ENCODE measurements at places on chromosomes 7 and 10.
A peak's percentile ranks its signal among the peaks of the same experiment; 100 is the strongest.

GRCh38 chr10:127041552-127041951 lies 136.3 kb downstream of the DOCK1 start:
- DNase-seq: peak; percentile 89

- no peak for DNase-seq
These were observed 387.5 kb downstream of the CCSER2 start for GRCh38 chr10:84715911-84716310.

GRCh38 chr10:47081264-47081663 lies 170.0 kb downstream of the PTPN20 start:
- no peak for DNase-seq

- DNase-seq: no peak
These were observed 6.7 kb downstream of the CEP55 start for GRCh38 chr10:93503075-93503474.

DNA sequence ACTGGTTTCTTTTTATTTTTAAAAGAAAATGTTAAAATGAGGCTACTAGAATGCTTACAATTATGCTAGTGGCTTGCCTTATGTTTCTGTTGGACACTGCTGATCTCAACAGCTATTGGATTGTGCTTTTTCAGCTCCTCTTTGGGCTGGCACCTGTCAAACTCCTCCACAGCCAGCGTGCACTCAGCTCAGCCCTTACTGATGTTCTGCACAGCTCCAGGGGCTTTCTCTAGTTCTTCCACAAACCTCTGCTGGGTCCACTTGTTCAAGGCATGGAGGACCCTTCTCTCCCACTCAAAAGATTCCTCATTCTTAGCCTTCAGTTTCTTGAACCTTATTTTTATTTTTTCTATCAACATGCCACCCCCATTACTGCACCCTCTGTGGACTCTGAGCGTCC lies 96.0 kb downstream of the VIPR2 start:
- no peak for DNase-seq

- DNase-seq: no peak
These were observed 426.4 kb downstream of the TCERG1L start for GRCh38 chr10:130885021-130885655.

- no peak for DNase-seq
These were observed 9.4 kb downstream of the HDAC9 start for GRCh38 chr7:18504965-18505364.

- DNase-seq: no peak
These were observed 103.9 kb upstream of the POT1 start for GRCh38 chr7:125033506-125033905.

DNA sequence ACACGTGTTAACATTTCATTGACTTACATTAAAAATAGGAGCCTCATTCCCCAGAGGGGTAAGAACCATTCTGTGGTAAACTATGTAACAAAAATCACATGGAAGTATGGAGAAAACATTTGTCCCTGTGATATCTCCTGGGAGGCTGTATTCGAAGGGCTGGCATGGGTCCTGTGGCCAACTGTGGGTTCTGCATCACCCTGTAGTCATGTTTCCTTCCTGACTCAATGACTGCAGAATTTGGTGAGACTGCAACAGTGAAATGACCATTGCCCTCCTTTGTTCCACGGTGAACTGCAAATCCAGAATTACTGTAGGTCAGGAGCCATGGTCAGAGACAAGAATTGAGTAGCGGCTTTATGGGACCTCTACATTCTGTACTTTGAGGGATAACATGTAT lies 3.6 kb upstream of the ZEB1 start:
- peak; percentile 61 for DNase-seq

DNA sequence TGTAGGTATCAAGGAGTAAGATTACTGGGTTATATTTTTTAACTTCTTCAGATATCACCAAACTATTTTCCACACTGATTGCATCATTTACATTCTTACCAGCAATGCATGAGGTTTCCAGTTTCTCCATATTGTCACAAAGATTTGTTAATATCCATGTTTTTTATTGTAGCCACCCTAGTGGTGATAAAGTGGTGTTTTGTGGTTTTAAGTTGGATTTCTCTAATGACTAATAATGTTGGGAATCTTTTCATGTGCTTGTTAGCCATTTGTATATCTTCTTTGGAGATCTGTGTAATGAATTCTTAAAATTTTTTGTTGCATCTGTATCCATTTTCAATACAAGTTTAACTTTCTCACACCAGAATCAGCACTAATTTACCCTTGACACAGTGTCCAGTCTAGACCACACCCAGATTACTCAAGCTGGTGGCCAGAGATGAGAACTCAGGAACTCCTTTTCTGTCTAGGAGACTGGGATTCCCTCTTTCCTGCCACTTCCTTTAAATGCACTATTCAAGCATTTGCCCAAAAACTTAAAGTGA lies 67.0 kb upstream of the PLXDC2 start:
- peak; percentile 85 for DNase-seq

DNA sequence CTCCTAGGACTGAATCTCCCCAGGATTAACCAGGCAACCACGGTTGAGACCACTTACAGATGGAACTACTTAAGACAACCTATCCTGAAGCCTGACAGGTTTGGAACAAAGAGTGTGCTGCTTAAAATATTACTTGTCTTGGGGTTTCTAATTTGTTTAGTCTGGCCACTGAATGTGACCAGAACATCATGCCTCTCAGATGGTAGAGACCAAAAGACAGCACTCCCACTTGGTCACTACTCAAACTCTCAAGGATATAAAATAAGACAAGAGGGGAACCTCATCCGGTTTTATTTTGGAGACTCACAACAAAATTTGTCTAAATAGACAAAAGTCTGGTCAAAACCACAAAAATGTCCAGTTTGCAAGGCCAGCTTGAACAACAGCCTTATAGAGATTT lies 15.3 kb downstream of the MRPL32 start:
- DNase-seq: no peak

DNA sequence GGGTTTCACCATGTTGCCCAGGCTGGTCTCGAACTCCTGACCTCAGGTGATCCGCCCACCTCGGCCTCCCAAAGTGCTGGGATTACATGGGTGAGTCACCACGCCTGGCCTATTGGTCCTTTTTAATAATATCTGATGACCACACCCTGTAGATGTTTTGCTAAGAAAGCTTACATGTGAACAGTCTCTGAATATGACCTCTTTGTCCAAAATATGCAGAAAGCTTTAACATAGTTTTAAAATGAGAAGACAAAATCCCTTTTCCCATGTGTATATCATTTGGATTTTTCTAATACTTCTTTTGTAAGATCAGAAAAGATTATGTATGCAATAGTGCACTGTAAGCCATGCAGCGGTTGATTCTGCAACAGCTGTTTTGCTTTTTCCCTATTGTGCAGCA lies 38.5 kb downstream of the MCU start:
- peak; percentile 47 for DNase-seq
